Cortex of kidney (tissue), 1 donor: ENCODE measurements at places on chromosomes 3 and 15.

DNA sequence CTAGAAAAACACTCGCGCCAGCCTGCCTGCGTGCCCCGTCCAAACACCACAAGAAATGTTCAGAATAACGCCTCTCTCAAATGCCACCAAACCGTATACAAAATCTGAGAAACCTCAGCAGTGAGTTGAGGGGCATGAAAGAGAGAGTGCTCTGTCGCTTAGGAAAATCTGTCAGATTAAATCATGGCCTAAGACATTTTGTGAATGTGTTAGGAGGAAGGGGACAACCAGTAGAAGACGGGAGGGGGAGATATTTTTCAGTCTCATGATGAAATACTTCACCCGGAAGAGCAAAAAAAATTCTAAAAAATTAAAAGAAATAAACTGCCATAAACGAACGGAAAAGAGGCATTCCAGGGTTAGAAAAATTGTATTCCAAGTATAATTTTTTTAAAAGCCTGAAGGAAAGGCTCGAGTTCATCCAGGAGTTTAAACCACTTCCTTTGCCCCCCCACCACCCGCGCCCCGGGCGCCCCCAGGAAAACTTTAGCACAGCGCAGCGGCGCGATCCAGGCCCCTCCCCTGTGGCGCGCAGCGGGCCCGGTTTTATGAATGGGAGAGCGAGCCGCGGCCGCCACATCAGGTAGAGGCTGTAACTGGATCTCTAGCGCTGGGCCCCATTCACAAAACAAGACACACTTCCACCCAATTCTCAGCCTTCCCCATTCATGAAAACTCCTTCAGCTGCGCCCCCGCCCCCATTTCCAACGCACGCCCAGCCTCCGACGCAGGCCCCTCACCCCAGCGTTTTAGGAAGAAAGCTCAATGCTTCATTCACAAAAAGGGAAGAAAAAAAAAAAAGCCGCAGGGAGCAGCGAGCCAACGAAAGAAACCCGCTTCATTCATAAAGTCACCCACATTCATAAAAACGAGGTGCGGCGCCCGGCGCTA lies 1.4 kb downstream of the ETV5 start:
- no peak for DNase-seq

DNA sequence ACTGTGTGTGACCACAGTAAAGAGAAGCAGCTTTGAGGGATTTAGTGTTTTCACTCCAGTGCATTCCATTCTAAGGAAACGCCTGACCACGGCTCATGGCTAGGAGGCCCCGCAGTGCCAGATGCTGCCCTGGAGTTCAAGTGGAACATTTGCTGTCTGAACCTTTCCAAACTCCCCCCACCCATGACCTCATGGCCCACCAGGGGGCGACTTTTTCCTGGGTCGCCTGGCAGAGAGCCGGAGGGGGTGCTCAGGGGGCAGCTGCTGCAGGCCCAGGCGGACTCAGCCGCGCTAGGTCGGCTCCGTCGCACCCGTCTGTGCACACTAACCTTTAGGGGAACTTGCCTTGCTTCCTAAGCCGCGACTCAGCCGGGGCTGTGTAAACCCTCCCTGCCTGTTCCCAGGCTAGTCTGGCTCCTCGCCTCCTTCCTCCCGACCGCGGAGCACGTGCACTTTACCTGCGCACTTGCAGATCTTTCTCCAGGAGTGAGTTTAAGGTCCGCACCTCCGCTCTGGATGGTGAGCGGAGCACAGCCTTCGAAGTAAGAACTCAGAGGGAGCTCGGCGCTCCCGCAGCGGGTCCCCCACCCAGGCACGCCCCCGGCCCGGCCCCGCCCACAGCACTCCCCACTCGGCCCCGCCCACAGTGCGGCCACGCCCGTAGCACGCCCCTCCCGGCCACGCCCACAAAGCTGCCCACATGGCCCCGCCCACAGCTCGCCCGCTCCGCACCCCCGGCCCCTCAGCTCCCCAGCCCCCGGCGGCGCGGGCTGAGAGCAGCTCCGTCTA lies at the start of gene OCA2:
TSS of gene OCA2 (minus strand) at position 550 of the 789 bp plus-strand sequence. CDS start 17,441 bp downstream, outside the sequence.
- no peak for DNase-seq

DNA sequence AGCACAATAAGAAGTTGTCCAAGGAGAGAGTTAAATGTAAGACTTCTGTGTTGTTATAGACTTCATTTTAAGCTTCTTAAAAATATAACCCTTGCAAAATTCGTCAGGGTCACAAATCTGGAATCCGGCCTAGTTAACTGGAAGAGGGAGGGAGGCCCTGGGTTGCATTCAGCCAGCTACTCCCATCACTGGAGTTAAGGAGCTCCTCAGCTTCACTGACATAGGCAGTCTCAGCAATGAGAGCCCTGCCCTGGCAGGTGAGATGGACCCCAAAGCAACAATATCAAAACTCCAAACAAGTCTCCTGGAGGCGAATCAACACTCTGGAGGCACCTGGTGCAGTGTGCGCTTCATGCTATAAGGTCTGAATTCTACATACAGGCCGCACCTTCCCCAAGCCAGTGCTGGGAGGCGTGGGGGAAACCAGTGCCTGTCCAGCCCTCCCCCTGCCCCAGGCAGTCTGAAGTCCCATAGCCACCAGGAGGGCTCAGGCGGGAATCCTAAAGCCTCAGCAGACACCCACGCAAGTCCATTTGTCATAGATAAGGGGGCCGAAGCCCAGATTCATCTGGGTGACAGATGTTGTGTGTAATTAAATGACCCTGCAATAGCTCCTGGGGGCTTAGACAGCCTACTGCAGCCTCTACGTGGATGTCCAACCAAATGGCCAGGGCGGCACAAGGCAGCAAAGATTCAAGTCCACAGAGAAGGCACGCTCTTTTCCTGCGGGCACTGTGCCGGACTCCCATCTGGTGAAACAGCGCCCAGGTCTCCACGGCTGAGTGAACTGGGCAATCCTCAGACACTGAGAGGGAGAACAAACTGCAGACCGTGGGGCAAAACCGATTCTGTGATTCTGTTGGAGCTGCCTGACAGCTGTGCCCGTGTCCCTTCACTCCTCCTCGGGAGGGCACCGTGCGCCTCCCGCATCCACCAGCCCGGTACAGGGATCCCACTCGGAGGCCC lies 64.9 kb downstream of the ATP10A start:
- DNase-seq, result no peak

GRCh38 chr3:24551626-24552025 lies 57.0 kb upstream of the THRB start:
- DNase-seq, result no peak

GRCh38 chr3:182104881-182105280 lies 393.2 kb downstream of the SOX2 start:
- no peak for DNase-seq

GRCh38 chr3:113626503-113627371 lies 69.7 kb downstream of the USF3 start:
- no peak for DNase-seq

DNA sequence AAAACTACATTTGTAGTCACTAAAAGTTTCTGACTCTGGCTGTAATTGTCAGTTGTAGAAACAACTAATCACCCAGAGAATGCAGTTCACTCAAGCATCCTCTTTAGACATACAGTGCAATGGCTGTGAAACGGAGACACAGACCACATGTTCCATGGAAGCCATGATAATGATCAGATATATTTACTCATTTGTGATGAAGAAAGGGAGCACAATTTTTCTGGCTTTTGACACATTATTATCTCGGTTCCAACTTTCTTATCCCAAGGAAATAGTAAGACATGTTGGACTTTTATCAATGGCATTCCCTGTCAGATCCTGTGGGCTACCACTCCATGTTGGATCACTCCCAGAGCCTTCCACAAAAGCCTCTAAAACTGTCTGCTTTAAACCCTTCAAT lies 215.0 kb upstream of the LRIG1 start:
- no peak for DNase-seq
